Thyroid gland (tissue), 4 donors: ENCODE measurements at places on chromosomes 2 and 18. TPM values are rescaled to one million over a fixed set of nuclear protein-coding genes. Genes with fewer than 3 reads are reported as not detected.

DNA sequence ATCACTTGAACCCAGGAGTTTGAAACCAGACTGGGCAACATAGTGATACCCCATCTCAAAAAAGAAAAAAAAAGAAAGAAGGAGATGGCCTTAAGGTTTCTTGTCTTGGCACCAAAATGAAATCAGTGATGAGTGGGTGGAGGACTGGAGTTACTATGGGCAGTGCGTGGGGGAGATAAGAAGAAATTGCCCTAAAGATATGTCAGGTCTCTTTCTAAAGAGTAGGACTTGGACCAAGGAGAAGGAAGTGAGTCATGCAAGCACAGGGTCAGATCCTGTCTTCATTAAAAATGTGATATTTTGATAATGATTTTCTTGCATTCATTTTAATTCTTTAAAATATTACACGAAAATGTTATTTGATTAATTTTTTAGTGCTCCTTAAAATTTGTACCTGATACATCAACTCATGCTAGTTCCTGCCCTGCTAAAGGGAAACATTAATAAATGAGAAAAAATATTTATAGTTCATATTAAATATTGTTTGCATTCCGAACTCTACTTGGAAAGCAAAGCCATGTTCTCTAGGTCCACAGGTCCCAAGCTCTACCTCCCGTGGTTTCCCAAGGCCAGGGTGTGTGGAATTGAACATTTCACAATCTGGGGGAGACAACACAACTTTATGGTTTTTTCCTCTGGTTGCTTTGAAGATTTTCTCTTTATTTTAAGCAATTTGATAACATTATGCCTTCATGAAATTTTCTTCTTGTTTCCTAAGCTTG is 62.6 kb upstream of the CTLA4 start:
- no peaks in the 10 kb centered on the region for H3K27me3 ChIP-seq
- H3K4me3 ChIP-seq: no peak overlapping the region
- no peaks in the 10 kb centered on the region for H3K36me3 ChIP-seq
- H3K4me1 ChIP-seq: no peaks in the 10 kb centered on the region

CCDC121 gene
- total RNA-seq: 8.2 TPM

- DNase-seq: no peak
- H3K36me3 ChIP-seq: no peaks in the 10 kb centered on the region
- no peak overlapping the region for H3K27ac ChIP-seq
- H3K4me1 ChIP-seq: peaks cover under 1% of the 10 kb centered on the region
Observed at GRCh38 chr18:59612381-59612780, 84.8 kb downstream of the CCBE1 start.

- H3K27ac ChIP-seq: no peak overlapping the region
- DNase-seq: peak; percentile 48
- no peak overlapping the region for H3K4me3 ChIP-seq
Observed at GRCh38 chr2:176088048-176088936, 4.2 kb upstream of the HOXD13 start.

DNA sequence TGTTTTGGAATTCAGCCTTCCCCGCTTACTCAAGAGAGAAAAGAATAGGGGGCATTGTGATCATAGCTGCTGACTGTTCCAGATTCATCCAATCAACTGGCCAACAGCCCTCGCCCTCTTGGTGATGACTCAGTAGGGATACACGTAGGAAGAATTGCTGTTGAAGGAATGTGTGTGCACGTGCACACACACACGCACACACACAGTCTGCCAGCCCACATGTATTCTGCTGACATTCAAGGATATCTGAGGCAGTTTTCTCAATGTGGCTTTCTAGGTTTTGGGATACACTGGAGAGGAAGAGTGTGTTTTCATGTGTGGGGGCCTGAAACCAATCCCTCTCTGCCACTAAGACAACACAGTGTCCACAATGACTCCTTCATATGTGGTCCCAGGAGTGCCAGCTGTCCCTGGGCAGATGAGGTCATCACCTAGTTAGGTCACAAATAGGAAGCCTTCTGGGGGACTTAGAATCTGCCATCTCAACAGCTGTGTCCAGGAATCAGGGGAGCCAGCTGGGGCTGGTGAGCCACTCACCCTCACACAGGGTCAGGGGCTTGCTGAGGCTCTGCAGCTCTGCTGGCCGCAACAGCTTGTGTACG is 352.6 kb downstream of the SS18 start:
- H3K27ac ChIP-seq: no peak overlapping the region
- DNase-seq: no peak
- no peaks in the 10 kb centered on the region for H3K4me1 ChIP-seq
- H3K36me3 ChIP-seq: no peaks in the 10 kb centered on the region

DNA sequence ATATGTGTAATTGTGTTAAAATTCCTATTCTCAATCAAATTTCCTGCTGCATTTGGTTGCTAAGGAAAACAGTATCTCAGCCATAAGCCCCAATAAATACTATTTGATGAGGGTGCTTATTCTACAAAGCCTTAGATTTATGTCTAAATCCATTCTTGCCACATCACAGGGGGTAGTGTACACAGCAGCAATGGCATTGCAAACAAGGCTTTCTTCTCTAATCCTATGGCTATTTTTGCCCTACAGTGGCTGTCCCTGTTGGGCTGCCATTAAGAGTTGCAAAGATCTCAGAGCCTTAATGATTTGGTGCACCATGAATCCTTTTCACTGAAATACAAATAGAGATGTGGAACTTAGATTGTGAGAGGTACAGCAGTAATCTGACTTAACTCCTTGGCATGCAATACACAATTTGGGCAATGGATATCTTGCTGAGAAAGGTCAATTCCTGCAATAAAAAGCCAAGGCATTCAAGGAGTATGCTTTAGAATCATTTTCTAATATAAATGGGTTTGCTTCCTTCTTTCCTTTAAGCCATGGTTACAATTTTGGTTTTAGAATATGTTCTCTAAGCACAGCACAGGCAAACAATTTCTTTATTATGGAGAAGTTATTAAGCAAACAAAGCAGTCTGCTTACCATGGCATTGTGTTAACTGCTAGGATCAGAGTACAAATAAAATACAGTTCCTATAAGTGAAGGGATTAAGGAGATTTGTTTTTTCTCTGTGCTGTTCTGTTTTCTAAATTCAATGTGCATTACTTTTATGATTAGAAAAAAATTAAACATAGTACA is 69.8 kb upstream of the CD302 start:
- H3K4me3 ChIP-seq: no peak overlapping the region
- no peaks in the 10 kb centered on the region for H3K36me3 ChIP-seq
- DNase-seq: no peak

MOGAT1 gene
- not detected for total RNA-seq

PRKAG3 gene
- total RNA-seq: not detected

DNA sequence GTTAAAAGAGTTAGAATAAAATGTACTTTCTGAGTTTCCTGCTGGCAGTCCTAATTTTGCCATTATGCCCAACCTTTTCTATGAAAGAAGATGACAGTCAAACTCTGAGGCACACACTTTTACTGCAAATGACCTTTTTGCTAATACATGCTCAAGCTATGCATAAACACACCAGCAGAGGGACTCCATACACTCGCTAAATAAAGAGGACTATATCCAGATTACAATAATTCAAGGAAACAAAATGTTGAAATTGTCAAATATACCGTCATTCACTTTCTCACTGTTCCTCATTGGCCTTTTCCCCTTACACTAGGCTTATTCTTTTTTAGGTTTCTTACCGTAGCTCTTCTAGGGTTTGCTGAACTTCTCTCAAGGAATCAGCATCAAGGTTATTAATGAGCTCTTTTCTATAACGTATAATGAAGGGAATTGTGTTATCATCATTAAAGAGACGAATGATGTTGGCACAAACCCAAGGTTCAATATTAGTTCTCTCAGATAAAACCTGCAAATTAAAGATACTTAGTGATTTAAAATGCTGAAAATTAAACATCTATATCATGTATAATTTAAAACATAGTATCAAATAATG is 25.7 kb downstream of the SRBD1 start:
- no peaks in the 10 kb centered on the region for H3K36me3 ChIP-seq
- H3K27ac ChIP-seq: no peak overlapping the region
- H3K4me1 ChIP-seq: no peaks in the 10 kb centered on the region
- H3K4me3 ChIP-seq: no peak overlapping the region

DNA sequence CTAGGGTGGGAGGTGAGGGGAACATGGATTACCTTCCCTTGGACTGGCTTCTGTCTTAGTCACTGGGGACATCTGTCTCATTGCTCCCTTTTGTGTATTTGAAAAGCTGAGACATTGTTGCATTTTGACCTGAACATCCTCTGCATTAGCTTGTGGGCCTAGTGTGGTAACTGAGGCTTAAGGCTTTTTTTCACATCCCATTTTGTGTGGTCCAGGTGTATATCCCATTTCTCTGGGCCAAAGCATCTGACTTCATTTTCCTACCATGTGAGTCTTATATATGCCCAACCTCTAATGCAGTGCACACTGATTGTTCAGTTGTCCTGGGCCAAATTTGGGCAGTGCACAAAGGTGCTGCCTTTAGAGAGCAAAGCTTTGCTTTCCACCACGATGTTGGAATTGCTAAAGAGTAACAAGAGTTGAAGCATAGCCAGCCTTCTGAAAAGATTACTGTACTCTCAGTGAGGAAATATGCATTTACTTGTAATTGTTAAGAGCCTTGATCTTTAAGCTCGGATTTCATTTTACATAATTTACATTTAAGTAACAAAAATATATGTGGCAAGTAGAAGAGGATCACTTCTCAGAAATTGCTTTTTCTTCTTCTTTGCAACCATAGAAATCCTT is 13.3 kb downstream of the PRKCE start:
- no peaks in the 10 kb centered on the region for H3K4me1 ChIP-seq
- no peaks in the 10 kb centered on the region for H3K36me3 ChIP-seq
- no peak for DNase-seq

- H3K4me3 ChIP-seq: no peak overlapping the region
- H3K27me3 ChIP-seq: no peaks in the 10 kb centered on the region
- H3K27ac ChIP-seq: no peak overlapping the region
- DNase-seq: peak; percentile 64
Observed at GRCh38 chr2:1227274-1227900, 185.9 kb upstream of the TPO start.

DNA sequence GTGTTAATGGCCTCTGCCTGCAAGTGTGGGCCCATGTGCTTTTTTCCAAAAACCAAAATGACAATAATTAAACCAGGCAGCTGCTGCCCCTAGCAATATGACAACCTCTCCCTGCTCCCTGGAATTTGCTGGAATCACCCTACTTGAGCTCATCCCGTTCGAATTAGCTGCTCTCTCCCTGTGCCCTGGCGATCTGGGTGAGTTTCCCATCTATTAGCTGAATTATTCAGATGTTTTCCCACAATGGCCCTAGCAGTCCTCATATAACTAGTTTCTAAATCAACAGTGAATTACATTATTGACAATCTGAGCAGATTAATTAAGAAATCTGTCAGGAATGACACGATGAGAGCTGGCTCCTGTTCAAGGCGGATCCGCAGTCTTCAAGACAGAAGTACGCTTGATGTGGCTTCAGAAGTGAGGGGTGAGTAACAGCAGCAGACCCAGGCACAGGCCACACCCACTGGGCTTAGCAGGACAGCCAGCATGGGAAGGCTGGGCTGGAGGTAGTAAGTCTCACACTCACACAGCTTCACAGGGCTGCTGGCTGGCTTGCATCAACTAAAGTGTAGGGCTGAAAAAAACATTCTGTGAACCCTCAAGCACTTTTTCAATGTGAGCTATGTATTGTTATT is 366.2 kb upstream of the ID2 start:
- DNase-seq: no peak
- H3K36me3 ChIP-seq: no peaks in the 10 kb centered on the region
- no peaks in the 10 kb centered on the region for H3K4me1 ChIP-seq
- no peak overlapping the region for H3K27ac ChIP-seq
- H3K27me3 ChIP-seq: no peaks in the 10 kb centered on the region

DNA sequence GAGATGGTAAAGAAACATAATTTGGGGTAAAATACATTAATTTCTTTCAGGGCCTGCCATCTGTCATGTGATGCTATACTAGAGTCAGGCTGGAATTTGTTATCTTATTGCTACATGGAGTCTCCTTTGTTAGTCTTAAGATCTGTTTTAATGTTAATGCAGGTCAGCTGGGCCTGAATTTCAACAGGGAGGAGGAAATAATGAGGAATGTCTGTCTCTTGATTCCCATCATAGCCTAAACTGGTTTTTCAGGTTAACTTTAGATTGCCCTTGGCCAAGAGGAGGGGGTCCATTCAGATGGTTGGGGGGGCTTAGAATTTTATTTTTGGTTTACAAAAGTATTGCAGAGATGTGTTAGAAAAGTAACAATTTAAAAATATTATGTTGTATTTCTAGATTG is 19.0 kb upstream of the FEZ2 start:
- H3K27me3 ChIP-seq: no peaks in the 10 kb centered on the region
- no peaks in the 10 kb centered on the region for H3K36me3 ChIP-seq
- no peak overlapping the region for H3K27ac ChIP-seq
- no peak overlapping the region for H3K4me3 ChIP-seq
- H3K4me1 ChIP-seq: no peaks in the 10 kb centered on the region
- no peak for DNase-seq

GRCh38 chr2:151756820-151757219 is 22.5 kb upstream of the NEB start:
- no peak overlapping the region for H3K4me3 ChIP-seq
- DNase-seq: no peak
- no peaks in the 10 kb centered on the region for H3K36me3 ChIP-seq
- no peaks in the 10 kb centered on the region for H3K27me3 ChIP-seq

DNA sequence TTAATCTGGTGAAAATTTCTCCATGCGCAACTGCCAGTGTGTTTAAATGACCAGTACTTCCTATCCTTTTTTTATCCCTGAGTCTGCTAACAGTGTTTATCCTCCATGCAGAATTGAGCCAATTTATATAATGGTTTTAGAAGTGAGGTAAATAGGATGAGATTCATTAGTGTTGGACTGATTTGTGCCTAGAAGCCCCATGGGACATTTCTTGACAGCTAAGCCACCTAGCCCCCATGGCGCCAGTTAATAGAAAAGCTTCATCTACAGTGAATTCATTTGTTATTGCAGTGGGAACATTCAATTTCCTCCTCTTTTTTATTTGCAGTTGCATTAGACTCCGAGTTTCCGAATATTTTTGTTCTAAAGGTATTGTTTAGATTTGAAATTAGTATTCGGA is 175.6 kb downstream of the ARL6IP6 start:
- no peaks in the 10 kb centered on the region for H3K36me3 ChIP-seq
- H3K27ac ChIP-seq: no peak overlapping the region
- no peak for DNase-seq

RAPGEF4 gene
- 8.0 TPM for total RNA-seq

DNA sequence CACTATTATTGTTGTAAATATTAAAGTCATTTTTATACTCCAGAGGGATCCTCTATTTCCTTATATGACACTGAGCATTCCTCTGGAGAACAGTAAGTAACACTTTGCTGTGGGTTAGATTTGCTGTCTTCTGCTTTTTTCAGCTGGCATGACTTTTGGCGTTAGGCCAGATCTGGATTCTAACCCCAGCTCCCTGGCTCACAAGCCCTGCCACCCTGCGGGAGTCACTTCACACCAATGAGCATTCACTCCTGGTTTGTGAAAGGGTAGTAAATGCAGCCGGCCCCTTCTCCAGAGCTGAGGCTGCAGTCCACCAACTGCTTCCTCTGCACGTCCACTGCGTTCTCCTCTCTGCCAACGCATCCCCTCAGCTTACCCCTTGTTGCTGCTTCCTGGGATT is 373.8 kb upstream of the RAB6C start:
- H3K27ac ChIP-seq: no peak overlapping the region
- H3K36me3 ChIP-seq: no peaks in the 10 kb centered on the region
- no peak overlapping the region for H3K4me3 ChIP-seq

DLX1 gene
- total RNA-seq: 1.1 TPM

- no peak overlapping the region for H3K27ac ChIP-seq
- no peaks in the 10 kb centered on the region for H3K27me3 ChIP-seq
- no peak overlapping the region for H3K4me3 ChIP-seq
- no peaks in the 10 kb centered on the region for H3K4me1 ChIP-seq
Observed at GRCh38 chr2:46469116-46469515, 10.2 kb upstream of the TMEM247 start.
